ENCODE measurements at places on chromosomes 12 and 14. TPM values are rescaled to one million over a fixed set of nuclear protein-coding genes. Genes with fewer than 3 reads are reported as not detected.
A peak's percentile ranks its signal among the peaks of the same experiment; 100 is the strongest.

GRCh38 chr14:51576117-51576430 is 75.6 kb upstream of the FRMD6 start:
- H3K4me1 ChIP-seq = peaks cover 78% of the 10 kb centered on the region
- H3K4me3 ChIP-seq = no peak overlapping the region
- no peaks in the 10 kb centered on the region for H3K27me3 ChIP-seq
- no peak for DNase-seq
- peaks cover 16% of the 10 kb centered on the region for H3K36me3 ChIP-seq

- H3K4me3 ChIP-seq = no peak overlapping the region
- no peak for DNase-seq
- H3K27ac ChIP-seq = peak overlapping the region; percentile 65
- no peaks in the 10 kb centered on the region for H3K27me3 ChIP-seq
- peaks cover 77% of the 10 kb centered on the region for H3K4me1 ChIP-seq
- peaks cover 77% of the 10 kb centered on the region for H3K36me3 ChIP-seq
These were observed 15.6 kb downstream of the APPL2 start for GRCh38 chr12:105220150-105220928.

DNA sequence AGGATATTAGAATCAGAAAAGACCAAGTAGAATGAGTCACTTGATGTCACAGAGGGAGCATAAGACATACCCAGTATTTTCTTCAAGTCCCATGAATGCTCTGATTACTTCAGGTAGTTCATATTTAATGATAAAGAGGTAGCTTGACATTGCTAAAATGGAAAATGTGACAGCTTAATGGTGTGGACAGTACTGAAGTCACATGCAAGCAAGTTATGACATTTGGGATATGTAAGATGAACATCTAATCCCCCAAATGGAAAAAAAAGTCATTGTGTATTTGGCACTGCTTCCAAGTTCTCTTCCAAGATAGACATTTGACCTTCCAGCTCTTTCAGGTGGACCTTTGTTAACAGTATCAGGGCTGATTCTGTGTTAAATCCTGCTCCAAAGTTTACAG is 45.9 kb downstream of the SLC38A4 start:
- peaks cover 30% of the 10 kb centered on the region for H3K4me1 ChIP-seq
- H3K27me3 ChIP-seq = peaks cover 1% of the 10 kb centered on the region
- H3K27ac ChIP-seq = no peak overlapping the region
- H3K36me3 ChIP-seq = peaks cover 25% of the 10 kb centered on the region
- no peak overlapping the region for H3K4me3 ChIP-seq

DNA sequence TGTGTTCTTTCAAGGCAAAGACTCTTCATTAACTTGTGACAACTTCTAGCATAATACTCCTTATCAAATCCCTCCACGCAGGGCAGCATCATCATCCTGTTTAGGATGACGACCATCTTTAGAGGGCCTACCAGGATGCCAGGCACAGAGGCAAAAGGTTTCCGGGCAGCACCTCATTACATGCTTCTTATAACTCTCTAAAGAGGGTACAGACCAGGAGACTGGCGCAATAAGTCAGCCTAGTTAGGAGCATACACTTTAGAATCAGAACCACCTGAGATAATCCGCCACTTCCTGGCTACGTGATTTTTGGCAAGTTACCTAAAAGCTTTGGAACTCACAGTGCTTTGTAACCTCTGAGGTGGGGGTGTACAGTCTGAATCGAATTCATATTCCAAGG is 136.0 kb upstream of the NOS1 start:
- no peak overlapping the region for H3K27ac ChIP-seq
- H3K4me1 ChIP-seq = no peaks in the 10 kb centered on the region
- no peaks in the 10 kb centered on the region for H3K27me3 ChIP-seq

DNA sequence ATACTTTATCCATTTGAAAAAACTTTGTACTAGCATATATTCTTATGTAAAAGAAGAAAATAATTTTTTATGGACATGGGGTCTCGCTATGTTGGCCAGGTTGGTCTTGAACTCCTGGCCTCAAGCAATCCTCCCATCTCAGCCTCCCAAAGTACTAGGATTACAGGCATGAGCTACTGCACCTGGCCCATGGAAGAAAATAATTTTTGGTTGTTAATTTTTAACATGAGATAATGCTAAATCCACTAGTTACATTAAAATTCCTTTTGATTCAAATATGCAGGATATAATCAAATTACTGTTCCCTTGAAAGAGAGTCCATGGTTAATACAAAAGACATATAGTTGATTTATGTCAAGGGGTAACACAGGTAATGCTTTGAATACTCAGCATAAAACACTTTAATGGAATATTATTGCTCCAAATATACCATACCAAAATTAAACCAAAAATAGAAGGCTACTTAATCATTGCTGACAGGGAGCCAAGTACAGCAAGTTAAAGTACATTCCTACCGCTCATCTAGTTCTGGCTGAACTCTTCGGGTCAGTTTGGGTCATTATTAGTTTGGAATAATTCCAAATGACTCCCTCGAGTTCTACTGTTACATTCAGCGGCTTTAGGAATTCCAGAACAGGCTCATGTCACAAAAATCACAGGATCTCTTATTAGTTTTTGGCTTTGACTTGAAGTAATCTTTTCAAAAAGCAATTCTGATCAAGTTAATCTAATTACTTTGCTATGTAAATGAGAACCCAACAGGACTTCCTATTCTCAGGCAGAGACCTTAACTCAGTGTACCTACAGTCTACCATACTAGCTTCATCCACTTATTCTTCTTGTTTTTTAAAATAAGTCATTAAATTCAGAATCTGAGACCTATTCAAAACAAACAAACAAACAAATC is 6.1 kb downstream of the SOS2 start:
- H3K27ac ChIP-seq = peak overlapping the region; percentile 62
- no peaks in the 10 kb centered on the region for H3K27me3 ChIP-seq
- H3K4me1 ChIP-seq = peaks cover 67% of the 10 kb centered on the region
- DNase-seq = peak; percentile 89

- no peaks in the 10 kb centered on the region for H3K36me3 ChIP-seq
- DNase-seq = peak; percentile 39
- peaks cover 34% of the 10 kb centered on the region for H3K27me3 ChIP-seq
- peaks cover 54% of the 10 kb centered on the region for H3K4me1 ChIP-seq
- peak overlapping the region; percentile 3 for H3K4me3 ChIP-seq
These were observed 175.8 kb upstream of the PRMT8 start for GRCh38 chr12:3315201-3315661.

DNA sequence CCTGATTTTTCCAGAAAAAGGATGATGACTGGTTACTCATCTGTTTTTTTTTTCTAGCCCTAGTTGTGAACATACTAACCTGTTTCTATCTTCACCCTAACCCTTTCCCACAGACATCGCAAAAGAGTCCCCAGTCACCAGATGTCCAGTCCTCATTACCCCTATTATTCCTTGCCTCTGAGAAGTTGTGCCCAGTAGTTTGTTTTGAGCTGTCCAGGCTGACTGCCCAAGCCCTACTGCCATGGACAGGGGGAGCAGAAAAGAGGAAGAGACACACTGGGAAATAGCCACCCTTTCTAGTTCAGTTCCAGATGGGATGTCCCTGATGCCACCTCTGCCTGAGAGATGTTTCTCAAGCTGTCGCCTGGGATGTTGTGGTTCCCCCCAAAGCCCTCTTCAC is 13.8 kb upstream of the CELA1 start:
- H3K4me1 ChIP-seq = peaks cover 5% of the 10 kb centered on the region
- H3K27me3 ChIP-seq = no peaks in the 10 kb centered on the region
- no peak overlapping the region for H3K27ac ChIP-seq

DNA sequence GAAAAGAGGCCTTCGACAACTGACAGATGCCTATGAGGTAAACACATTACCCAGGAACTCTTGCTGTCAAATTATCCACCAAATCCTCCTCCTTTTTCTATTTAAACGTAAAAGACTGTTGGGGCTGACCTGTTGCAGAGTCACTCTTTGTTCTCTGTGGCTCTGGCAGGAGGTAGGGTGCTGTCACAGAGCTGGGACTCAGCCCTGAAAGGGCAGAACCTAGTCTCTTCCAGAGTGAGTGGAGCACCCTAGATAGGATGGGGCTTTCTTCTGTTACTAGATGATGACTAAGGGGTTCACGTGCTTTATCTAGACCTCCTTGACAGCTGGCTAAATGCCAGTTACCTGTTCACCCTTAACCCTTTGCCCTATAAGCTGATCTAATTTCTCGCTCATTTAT is 25.7 kb downstream of the FNTB start:
- H3K4me3 ChIP-seq = no peak overlapping the region
- DNase-seq = no peak
- no peaks in the 10 kb centered on the region for H3K4me1 ChIP-seq
- no peaks in the 10 kb centered on the region for H3K27me3 ChIP-seq

- no peaks in the 10 kb centered on the region for H3K36me3 ChIP-seq
- peaks cover 1% of the 10 kb centered on the region for H3K27me3 ChIP-seq
- no peaks in the 10 kb centered on the region for H3K4me1 ChIP-seq
- no peak overlapping the region for H3K4me3 ChIP-seq
- DNase-seq = no peak
These were observed 95.1 kb upstream of the RFX4 start for GRCh38 chr12:106487664-106488063.

DNA sequence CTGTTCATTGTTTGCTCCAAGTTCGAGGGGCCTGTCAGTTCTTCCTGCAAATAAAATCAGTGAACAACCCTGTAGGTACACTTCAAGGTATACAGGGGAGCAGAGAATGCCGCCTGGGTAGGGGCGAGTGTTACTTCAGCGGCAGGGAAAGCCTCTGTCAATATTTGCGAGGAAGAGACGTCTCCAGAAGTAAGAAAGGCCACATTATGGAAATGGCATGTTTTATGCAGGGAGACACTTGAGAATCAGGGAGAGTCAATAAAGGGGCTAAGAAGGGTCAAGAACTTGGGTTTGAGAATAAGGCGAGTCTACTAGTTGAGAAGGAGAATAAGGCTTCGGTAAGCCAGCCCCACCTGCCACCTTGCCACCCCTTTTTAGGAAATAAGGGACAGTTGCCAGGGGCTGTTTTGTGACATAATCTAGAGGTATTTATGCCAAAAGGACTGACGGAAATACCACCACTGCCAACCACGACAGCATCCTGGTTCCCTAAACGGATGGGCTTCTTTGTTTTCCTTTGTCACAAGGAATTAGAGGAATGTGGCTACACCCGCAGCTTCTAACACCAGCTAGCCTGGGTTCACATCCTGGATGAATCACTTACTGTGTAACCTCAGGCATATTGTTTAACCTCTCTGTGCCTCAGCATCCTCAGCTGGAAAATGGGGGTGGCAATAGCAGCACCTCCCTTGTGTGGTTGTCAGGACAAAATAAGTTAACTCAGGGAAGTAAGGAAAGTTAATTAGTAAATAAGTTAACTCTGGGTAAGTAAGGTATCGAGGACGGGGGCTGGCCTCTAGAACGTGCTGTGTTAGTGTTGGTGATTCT is 67.7 kb downstream of the EID3 start:
- peaks cover 23% of the 10 kb centered on the region for H3K36me3 ChIP-seq
- H3K4me3 ChIP-seq = peak overlapping the region; percentile 49
- DNase-seq = peak; percentile 47
- peak overlapping the region; percentile 47 for H3K27ac ChIP-seq
- H3K27me3 ChIP-seq = no peaks in the 10 kb centered on the region

GRCh38 chr12:27344246-27344645 is 11.6 kb downstream of the BMAL2 start:
- H3K27ac ChIP-seq = peak overlapping the region; percentile 99
- H3K4me1 ChIP-seq = peaks cover 86% of the 10 kb centered on the region
- H3K36me3 ChIP-seq = peaks cover 19% of the 10 kb centered on the region
- DNase-seq = no peak
- H3K27me3 ChIP-seq = no peaks in the 10 kb centered on the region

GRCh38 chr12:41981758-41982157 is 162.9 kb downstream of the GXYLT1 start:
- DNase-seq = no peak
- peaks cover 2% of the 10 kb centered on the region for H3K27me3 ChIP-seq
- H3K36me3 ChIP-seq = no peaks in the 10 kb centered on the region

SLC10A1 gene
- not detected for total RNA-seq

HELB gene
- total RNA-seq = 2.0 TPM

- no peak overlapping the region for H3K27ac ChIP-seq
- H3K4me3 ChIP-seq = no peak overlapping the region
These were observed 19.8 kb downstream of the LEMD3 start for GRCh38 chr12:65189028-65189718.

TMEM229B gene
- 0.29 TPM for total RNA-seq

GRCh38 chr14:64394423-64394822 is 6.3 kb downstream of the MTHFD1 start:
- peaks cover 20% of the 10 kb centered on the region for H3K4me1 ChIP-seq
- H3K4me3 ChIP-seq = no peak overlapping the region
- H3K27ac ChIP-seq = no peak overlapping the region

- H3K27me3 ChIP-seq = no peaks in the 10 kb centered on the region
- peak overlapping the region; percentile 91 for H3K4me3 ChIP-seq
- peak; percentile 43 for DNase-seq
- peaks cover 46% of the 10 kb centered on the region for H3K4me1 ChIP-seq
- peaks cover 10% of the 10 kb centered on the region for H3K36me3 ChIP-seq
- peak overlapping the region; percentile 85 for H3K27ac ChIP-seq
These were observed 24.3 kb downstream of the UBR7 start for GRCh38 chr14:93231129-93231979.

KIAA0586 gene
- total RNA-seq = 18.2 TPM

OR6C2 gene
- not detected for total RNA-seq

Measured in HFFc6 (cell line).